GM13977 (cell line): ENCODE measurements at places on chromosomes 6 and 20.

DNA sequence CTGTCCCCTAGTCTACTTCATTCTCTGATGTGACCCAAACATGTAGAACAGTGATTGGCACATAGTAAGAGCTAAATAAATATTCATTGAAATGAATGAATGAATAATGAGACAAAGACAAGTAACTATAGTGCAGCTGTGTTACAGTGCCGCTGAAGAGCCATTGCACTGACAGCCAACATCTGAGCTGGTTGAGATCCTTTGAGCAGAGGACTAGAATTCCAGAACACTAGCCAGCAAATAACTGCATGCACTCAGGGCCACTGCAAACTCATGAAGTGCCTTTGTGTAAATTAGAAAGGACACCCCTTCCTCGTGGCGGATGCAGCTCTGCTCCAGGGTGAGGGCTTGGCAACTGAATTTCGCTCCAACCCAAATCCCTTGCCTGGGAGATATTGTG is 230.3 kb upstream of the CDYL start:
- no peak for DNase-seq

DNA sequence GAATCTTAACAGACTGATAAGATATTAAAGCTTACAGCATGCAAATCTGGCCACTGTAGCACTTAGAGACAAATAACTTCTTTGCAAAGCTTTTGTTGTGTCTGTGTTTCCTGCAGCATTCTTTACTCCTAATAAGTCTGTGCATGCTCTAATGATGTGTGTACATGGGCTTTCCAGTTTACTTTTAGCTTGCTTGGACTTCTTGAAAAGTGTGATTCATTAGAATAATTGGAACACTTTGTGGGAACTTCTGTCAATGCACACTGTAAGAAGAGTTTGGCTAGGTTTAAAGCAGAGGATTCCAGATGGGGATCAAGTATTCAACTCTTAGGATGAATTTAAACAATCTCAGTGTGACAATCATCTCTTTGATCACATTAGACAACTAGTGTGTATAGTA is 22.1 kb upstream of the TINAG start:
- DNase-seq = no peak

DNA sequence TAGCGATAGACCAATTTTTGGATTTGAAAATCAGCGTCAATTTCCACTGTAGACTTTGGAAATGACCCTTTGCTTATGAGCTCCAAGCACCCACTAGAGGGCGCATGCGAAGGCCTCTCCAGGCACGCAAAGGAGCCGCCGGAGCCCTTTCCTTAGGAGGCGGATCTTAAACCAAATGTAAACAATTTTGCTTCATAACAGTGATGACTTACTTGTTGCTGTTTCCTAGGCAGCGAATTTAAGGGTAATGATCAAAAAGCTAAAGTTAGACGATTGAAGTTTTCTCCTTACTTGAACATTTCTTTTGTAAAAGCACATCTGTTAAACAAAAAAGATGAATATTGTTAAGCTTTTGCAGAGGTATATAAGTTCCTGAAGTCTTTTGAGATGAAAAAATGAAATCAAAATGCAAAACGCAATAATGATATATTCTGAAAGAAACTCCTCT is 29.2 kb upstream of the EXOC2 start:
- DNase-seq = peak; percentile 78

DNA sequence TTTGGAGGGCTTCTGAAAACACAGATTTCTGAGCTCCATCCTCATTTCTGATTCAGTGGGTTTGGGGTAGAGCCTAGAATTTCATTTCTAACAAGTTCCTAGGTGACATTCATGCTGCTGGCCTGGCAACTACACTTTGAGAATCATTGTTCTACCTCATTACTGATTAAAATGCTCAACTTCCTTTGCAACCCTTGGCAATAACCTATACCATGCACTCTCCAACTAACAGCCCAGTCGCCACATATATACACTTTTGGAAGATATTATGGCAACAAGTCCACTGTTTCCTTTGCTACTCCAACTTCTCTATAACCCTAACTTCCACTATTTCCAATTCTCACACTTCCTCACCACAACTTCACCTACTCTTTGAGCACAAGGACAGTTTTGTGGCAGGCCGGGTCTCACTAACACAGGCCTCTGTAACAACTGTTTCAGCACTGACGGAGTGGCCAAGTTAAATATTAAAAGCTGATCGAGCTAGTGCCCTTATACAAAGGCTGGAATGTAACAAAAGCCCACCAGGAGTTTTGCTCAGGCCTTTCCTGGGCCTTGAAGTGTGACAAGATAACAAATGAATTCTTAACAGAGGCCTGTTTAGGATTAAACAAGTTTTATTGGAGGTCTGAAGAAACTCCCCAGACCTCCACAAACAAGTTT is 32.1 kb upstream of the RAB23 start:
- no peak for DNase-seq

- no peak for DNase-seq
Observed at GRCh38 chr20:38212806-38213606, 47.5 kb downstream of the KIAA1755 start.

GRCh38 chr6:151388997-151389617 is 2.3 kb downstream of the ZBTB2 start:
- no peak for DNase-seq

- DNase-seq = no peak
Observed at GRCh38 chr6:36353411-36353915, 16.8 kb upstream of the BNIP5 start.

DNA sequence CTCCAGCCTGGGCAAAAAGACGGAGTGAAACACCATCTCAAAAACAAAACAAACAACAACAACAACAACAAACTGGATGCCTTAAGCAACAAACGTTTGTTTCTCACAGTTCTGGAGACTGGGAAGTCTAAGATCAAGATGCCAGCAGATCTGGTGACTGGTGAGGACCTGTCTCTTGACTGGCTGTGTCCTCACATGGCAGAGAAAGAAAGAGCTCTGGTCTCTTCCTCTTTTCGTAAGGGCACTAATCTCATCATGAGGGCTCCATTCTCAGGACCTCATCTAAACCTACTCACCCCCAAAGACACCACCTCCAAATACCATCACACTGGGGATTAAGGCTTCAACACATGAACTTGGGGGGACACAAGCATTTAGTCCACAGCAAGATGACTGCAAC is 13.5 kb upstream of the GFOD1 start:
- DNase-seq = no peak

DNA sequence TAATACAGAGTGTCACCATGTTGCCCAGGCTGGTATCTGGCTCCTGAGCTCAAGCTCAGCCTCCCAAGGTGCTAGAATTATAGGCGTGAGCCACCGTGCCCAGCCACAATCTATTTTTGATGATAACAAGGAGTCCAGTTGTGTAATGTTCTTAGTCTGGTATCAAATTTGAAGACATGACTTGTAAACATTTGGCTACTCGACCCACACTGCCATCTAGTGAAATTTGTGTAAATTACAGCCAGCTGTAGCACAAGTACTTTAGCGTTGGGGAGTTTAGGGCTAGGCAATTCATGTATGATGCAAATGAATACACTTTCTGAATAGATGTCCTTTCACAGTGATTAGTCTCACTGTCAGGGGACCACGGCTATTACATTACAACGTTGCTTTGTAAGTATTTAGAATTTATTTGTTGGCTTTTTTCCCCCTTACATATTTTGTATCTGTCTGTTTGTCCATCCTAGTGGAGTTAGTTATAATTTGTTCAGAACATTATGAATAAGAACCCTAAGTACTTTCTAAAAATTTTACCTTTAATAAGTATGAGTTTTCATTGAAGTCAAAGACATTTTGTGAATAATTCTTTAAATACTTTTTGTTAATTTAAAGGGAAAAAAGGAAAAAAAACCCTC is 139.7 kb downstream of the PRDM13 start:
- DNase-seq = peak; percentile 43

DNA sequence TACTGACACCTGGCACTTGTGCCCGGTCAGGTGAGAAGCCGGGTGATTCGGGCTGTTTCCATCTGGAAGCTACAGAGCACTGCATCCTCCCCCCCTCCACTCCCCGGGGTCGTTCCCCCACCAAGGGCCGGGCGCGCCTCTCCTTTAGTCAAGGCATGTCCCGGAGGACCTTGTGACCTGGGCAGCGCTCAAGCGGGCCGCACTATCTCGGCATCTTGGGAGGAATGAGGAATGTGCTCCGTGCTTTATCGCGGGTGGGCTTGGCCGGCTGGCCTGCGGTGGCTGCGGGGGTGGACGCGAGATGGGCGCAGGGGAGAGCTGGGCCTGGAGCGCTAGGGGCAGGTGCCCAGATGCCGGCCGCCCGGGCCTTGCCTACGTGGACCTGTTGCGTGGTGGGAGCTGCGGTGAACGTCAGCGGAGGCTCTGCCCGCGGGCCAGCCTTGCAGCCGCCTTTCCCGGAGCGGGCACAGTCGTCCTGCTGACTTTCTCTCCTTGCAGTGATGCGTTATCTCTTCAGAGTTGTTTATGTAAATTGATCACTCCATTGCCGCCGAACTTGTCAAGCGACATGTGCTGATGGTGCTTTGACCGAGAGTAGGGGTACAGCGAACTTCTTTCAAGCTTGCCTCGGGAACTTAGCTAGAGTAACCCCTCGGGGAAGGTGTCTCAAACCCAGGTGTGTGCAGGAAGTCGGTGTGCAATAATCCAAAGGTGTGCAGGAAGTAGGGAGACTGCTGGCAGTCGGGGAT is 1.1 kb downstream of the LRRC1 start:
- DNase-seq = no peak

- DNase-seq = no peak
Observed at GRCh38 chr6:135224037-135224647, 43.0 kb downstream of the MYB start.

DNA sequence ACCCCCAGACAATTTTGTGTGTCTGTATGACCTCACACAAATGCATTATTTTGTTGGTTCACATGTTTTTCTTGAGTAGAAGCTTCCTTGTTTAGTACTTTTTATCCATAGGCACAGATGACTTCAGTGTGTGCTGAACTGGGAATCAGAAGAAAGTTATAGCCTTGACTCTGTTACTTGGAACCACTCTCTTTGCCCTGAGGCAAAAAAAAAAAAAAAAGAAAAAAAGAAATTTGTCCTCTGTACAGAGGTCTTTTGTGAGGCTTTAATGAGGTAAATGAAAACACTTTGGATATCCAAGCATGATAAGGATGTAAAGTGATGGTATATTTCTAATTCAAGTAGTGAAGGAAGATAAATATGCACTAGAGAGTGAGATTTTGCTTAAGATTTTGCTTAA is 51.9 kb downstream of the TRMT11 start:
- no peak for DNase-seq

GRCh38 chr20:32362901-32363364 is 4.8 kb downstream of the ASXL1 start:
- no peak for DNase-seq

- DNase-seq = no peak
Observed at GRCh38 chr6:94272327-94272726, 853.0 kb upstream of the EPHA7 start.

- peak; percentile 37 for DNase-seq
Observed at GRCh38 chr6:131950767-131951575, at the start of gene CCN2. TSS of gene CCN2 (minus strand) at chr6:131951372. CDS start at chr6:131951172, 200 bp downstream.

- DNase-seq = no peak
Observed at GRCh38 chr6:155224618-155225017, 39.2 kb upstream of the CLDN20 start.

GRCh38 chr6:88870717-88871330 is 92.6 kb downstream of the RNGTT start:
- DNase-seq = peak; percentile 10

DNA sequence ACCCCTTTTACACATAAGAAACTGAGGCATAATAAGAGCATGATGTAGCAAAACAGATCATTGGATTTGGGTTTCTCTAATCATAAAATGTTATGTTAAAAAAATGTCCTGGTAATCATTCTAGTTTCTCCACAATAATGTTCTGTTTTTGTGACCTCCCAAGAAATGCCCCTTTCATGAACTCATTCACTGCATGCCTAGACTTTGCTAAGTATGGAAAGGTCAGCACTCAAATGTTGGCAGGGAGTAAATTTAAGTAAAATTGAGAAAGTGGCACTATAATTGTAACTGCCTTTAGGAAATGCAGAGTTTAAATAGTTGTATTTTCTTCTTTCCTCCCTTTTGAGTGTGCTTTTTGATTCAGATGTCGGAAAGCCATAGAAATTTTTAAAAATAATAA is 48.5 kb upstream of the ID4 start:
- no peak for DNase-seq

GRCh38 chr6:52304983-52305390 is 20.4 kb upstream of the MCM3 start:
- DNase-seq = peak; percentile 67

GRCh38 chr20:19249106-19249879 is 36.9 kb downstream of the SLC24A3 start:
- DNase-seq = no peak

DNA sequence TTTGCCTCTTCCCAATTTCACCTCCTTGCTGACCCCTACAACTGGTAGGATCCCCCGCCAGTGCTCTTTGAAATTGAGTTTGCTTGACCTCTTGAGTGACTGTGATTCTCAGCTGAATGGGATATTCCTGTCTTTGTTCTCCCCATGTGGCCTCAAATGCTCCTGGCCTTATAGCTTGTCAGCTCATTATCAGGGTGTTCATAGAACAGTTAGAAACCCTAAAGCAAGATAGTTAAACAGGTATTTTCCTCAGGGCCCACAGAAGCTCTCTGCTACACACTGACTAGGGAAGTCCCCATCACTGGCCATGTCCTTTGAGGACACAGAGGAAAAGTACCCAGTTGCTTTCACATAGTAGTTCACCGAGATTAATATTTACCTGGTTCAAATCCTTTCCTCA is 211.5 kb upstream of the DTNBP1 start:
- no peak for DNase-seq

DNA sequence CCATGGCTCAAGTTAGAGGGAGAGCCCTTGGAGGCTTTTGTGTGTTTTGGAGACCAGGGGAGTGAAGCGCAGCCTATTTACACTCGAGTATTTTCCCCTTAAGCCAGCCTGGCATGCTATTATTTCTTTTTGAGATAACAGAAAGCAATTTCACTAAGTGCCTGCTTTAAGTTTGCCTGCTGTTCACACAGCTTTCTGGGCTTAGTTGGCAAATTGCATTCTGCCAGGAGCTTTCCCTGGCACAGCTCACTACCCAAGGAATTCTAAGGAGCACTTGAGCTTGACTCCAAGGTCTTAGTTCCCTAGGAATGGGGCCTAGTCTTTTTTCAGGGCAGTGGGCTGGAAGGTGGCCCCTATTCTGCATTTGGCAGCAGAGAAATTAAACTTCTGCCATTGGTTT is 19.0 kb upstream of the ASXL1 start:
- DNase-seq = no peak

- DNase-seq = no peak
Observed at GRCh38 chr6:13980534-13980933, 55.8 kb downstream of the RNF182 start.

DNA sequence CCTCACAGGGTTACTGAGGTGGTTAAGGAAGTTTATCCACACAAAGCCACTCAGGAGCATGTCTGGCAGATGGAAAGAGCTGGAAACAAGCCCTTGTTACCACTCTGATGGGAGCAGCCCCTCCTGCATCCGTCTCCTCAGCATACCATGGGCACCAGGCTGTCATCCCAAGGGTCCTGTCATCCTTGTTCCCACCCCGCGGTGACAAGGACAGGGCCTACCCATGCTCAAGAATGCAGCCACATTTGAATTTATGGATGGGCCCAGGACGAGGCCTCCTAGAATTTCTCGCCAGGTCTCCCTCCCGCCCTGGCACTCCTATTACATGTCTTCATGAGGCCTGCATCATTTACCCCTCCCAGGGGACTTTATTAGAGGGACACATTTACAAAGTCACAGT is 60.0 kb downstream of the NPEPL1 start:
- DNase-seq = no peak
